Globus pallidus (tissue), 1 donor: ENCODE measurements at places on chromosomes 6 and 20.

DNA sequence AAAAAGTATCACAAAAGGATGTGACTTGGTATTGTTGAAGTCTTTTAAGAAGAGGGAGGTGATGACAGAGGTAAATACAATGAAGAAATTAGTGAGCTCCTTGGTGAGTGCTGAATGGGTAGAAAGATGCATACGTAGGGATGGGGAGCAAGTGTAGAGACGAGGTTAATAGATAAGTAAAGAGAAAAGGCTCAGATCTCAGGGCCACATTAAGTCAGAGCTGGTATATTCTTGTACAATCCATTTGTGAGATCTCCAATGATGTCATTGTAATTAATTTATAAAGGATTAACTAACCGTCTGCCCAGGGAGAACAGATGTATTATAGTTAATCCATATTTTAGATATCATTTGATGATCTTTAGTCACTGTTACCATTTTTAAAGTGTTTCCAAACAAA is 43.4 kb downstream of the SMPDL3A start:
- DNase-seq: no peak

GRCh38 chr6:50825375-50826036 is 6.8 kb downstream of the TFAP2B start:
- DNase-seq: no peak

DNA sequence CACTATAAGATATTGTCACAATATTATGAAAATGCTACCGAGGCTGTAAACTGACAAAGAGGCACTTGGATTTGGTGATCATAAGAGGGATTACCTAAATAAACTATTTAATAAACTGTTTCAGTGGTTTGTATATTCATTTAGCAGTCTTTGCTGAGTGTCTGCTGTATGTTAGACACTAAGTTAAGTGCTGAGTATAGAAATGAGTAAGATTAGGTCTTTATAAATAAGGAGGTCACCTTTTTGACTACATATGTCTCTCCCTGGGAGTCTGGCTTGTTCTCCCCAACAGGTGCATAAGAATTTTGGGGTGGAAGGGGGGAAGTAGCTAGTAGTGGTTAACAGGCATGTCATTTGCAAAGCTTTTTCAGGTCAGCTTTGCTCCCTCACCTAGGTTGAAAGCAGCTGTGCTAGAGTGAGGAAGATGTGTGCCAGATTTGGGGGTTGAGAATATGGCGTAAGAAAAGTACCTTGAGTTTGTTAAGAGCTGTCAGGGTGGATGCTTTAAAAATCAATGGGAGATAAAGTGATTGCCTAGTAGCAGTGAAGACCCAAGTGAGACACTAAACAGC is 246.3 kb downstream of the ZFAND3 start:
- DNase-seq: no peak

DNA sequence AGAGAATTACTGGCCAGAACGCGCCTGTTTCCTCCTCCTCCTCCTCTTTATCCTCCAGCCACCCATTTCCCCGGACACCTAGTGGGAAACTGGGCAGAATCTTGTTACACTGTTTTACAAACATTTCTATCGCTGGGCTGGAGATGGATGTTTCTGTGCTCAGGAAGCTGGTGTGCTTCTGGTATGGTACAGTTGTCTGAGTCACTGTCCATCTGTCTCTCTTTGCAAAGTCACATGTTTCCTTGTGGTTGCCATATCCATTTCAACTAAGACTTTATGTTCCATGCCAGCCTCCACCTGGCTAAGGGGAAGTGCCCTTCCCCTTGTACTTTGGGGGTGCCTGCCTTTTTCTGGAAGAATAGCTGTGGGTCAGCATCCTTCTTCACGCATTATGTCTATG is 52.9 kb upstream of the SLC22A16 start:
- DNase-seq: no peak
